PC-3 (cell line): ENCODE measurements at places on chromosomes 3 and 15. TPM values are rescaled to one million over a fixed set of nuclear protein-coding genes. Genes with fewer than 3 reads are reported as not detected.

Gene COPG1
- 124 and 152 TPM in 2 replicates for total RNA-seq

Gene PRTG
- 1.4 and 5.2 TPM in 2 replicates for total RNA-seq

Gene MME
- total RNA-seq = 1.2 and 3.1 TPM in 2 replicates

Gene CD86
- 0.07 TPM in 1 of 2 replicates, not detected in the other for total RNA-seq

Gene CPNE9
- total RNA-seq = 0.07 TPM in 1 of 2 replicates, not detected in the other

DNA sequence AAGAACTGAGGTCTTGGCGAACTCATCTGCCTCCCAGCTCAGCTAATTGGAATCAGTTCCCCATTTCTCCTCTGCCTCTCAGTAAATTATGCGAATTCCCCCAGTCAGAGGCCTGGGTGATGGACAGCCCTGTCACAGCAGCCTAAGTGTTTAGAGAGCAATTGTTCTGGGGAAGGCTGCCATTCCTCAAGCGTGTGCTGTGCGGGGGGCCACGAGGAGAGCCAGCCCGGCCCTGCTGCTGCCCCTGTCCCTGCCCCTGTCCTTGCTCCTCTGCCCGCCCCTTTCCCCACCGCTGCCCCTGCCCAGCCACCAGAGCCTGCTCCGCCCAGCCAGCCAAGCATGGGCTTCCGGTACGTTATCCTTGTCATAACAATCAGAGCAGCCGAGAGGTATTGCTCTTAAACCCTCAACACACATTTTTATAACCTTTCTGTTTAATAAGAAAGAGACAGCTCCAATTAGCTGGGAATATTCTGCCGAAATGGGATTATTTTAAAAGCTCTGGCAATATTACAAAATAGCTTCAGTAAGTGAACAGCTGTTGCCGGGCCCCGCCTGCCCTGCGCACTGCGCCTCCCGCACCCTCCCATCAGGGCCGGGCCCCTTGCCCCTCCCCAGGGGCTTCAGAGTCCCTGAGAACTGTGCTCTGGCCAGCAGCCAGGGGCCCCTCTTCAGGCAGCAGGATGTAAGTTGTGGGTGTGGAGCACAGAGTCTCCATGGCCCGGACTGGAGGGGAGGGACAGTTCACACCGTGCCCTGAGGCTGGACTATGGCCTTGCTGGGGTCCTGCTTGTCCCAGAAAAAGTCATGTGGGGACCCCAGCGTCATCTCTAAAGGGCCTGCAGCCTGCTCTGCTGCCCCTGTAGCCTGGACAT lies 12.4 kb upstream of the CACNA2D2 start:
- no peak for DNase-seq

DNA sequence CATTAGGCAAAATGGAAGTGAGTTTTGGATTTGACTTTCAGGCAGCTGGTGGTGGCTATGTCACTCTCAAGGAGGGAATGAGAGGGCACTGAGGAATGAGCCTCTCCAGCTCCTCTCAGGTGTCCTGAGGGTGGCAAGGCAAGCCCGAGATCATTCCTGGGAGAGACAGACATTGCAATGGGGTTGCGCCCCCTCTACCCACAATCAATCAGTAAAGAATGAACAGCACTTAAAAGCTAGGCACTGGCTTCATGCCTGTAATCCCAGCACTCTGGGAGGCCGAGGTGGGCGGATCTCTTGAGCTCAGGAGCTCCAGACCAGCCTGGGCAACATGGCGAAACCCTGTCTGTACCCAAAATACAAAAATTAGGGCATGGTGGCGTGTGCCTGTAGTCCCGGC lies 14.1 kb upstream of the SHF start:
- DNase-seq = no peak

DNA sequence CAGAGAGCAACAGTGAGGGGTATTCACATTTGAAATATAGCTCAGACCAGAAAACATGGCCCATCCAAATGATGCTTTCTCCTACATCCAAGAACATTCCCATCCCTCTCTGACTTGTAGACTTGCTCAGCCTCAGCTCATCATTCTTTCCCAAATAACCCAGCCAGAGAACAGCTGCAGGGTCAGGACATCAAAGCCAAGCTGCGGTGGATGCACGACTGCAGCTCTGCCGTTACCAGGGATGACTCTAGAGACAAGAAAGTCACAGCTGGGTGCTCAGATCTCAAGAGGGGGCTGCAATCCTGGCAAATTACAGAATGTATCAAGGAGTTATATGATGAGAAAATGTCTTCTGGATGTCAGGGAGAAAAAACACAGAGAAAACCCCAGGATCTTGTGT lies 944.3 kb downstream of the NTRK3 start:
- DNase-seq = no peak

DNA sequence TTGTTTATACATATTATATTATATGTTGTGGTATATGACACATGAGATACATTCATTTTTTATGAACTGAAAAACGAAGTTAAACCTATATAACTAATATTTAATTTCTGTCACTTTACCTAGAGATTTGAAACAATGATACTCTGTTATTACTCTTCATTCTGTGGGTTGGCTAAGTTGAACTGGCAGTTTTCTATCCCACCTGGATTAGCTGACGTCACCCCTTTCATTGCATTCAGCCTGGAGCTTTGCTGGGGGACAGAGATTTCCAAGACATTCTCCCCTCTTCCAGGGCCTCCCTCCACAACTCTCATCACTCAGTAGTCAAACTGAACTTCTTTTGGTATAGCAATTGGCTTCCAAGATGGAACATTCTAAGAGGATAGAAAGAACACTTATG lies 309.2 kb upstream of the SATB1 start:
- DNase-seq = no peak

DNA sequence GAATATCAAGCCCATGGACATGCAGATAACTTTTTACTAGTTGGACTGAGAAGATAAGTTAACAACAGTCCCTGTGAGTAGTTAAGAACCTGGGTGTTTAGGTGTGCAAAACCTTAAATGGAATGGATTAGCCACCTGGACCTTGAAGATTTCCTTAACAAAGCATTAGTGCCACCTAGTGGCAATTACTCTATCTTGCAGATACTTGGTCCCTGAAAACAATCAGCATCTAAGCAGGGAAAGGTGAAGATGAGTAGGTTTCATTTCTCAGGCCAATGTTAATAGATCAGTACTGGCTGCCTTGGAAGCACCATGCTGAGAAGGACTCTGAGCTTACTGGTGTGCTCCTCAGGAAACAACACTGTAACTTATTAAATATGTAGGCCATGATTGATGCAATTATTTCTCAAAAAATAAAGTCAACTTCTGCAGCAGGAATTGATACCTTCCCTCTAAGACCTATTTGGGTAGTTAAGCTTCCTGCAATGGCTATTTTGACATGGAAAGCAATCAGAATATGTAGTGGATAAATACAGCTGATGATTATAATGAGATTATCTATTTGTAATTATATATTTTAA lies 329.4 kb downstream of the TBC1D5 start:
- DNase-seq = peak; percentile 82
